NCI-H510A (cell line): ENCODE measurements at places on chromosomes 6 and 20.

- DNase-seq, result no peak
These were observed 54.1 kb upstream of the SASH1 start for GRCh38 chr6:148288541-148288940.

DNA sequence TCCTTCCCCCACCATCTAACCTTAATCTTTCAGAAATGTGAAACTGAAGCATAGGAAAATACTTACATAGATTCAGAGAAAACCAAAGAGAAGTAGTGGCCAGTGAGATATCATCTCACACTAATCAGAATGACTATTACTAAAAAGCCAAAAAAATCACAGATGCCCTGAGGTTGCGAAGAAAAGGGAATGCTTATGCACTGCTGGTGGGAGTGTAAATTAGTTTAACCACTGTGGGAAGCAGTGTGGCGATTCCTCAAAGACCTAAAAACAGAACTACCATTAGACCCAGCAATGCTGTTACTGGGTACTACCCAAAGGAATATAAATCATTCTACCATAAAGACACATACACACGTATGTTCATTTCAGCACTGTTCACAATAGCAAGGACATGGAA is 9.2 kb upstream of the PREX1 start:
- DNase-seq, result no peak

GRCh38 chr6:81938014-81938856 is 185.8 kb upstream of the TENT5A start:
- DNase-seq, result no peak

DNA sequence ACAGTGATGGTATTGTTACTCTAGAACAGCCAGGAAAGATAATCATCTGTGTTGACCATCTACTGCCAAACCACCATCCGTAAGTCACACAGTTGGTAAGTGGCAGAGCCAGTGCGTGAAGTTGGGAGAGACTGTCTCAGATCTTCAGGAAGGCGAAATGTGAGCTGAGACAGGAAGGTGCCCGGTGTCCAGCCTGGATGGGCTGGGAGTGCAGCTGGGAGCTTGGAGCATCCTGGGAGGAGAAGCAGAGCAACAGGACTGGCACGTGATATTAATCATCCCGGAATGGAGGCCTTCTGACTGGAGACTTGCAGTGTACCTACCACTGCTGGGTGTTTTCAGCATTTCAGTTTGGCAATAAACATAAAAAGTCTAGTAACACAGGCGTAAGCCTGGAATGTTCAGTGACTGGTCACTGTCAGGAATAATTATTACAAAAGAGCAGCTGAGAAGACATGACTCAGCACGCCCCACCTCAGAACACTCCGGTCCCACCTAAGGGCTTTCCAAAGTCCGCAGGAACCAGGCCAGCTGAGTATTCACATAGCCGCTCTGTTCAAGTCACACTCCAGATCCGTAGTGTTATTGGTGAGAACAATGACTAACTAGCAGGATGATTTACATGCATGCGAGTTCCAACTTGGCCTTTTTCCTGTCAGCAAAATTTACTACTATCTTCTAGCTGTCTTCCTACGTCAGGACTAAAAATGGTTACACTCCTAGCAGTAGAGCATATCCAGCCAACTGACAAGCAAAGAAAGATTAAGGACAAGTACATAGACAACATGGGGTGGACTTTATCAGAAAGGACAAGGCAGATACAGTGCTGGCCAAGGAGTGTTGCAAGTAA is 45.1 kb upstream of the PNRC1 start:
- peak; percentile 7 for DNase-seq

DNA sequence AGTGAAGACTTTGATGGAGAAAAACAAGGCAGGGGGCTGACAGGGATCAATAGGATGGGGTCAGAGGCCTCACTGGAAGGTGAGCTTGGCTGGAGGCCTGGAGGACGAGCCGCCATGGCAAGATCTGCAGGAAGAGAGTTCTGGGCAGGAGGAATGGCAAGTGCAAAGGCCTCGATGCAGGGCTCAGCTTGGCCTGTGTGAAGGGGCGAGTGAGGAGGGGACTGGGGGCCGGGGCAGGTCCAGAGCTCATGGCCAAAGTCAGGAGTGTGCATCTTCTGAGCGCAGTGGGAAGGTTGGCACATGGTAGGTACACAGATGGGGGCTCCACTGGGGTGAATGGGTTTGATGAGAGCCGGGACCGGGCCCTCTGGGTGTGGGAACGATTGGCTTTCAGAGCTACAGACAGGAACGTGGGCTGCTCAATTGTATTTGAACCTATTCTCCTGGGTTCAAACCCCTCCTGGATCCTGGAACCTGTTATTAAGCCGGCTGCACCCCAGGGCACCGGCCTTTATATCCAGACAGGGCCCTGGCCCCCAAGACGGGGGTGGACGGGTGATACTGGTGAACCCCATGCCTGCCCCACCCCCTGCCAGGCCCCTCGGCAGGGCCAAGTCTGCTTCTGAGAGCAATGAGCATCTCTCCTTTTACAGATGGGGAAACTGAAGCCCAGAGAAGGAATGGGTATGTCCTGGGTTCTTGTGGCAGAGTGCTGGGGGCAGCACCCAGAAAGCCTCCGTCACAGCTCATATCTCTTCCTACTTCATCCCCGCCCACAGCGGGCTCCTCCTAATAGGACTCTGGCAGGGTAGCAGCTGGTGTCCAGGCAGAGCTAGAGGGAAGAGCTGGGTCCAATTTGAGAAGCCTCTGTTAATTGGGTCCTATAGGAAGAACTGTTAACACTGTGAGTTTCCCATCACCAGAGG is 106.1 kb downstream of the CEBPB start:
- DNase-seq, result no peak

GRCh38 chr20:61436667-61437279 is 184.7 kb downstream of the CDH4 start:
- no peak for DNase-seq

GRCh38 chr6:110214338-110214737 is 34.1 kb downstream of the CDC40 start:
- DNase-seq, result no peak

- no peak for DNase-seq
These were observed 30.3 kb downstream of the STX7 start for GRCh38 chr6:132482581-132482980.

DNA sequence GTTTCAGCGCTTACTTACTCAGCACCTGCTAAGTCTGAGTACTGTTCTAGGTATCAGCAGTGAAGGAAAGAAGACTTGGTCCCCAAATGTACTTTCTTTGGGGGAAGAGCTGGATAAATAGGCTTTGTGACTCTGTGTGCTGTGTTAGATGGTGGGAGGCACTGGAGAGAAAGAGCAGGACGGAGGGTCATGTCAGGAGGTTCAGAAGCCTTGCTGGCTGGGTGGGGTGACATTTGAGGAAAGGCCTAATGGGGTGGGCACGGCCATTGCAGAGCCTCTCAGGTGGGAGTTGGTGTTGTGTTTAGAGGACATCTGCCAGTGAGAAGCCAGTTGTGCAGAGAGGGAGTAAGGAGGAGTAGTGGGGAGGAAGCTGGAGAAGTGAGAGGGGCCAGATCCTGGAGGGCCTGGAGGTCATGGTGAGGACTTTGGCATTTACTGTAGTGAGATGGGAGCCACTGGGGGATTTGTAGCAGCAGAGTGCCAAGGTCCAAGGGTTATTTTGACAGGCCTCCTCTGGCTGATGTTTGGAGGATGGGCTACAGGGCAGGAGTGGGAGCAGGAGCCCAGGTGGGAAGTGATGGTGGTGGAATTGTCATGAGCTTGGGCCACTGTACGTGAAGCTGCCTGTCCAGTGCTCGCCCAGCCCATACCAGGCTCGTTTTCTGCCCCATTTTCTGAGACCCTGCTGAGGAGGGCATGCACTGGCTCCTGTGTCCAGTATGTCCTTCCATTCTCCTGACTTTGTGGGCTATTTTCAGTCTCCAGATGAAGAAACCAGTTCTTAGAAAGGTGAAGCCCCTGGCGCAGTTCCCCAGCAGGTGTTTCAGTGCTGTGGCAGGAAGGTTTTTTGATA is 886 bp downstream of the SDCBP2 start:
- DNase-seq, result no peak

DNA sequence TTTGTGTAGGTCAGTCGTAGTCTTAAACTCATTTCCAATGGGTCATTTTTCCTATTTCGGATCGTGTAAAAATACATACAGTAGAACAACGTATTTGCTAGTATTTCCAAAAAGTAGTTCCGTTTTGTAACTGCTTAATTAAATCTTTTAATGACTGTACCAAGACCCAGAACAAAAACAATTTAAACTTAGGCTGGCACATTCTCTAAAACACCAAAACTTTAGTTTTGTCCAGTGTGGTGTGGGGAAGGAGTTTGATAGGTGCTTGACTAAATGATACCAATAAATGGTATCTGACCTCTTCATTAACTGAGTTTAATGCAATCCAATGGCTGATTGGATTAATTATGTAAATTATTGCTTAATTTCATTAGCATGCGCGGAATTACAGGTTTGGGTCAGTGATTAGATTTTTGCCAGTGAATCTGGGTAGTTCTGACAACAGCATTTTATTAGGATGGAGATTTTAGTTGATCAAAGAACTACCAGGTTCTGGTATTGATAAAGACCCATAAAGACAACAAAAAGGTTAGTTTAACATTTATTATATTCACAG is 20.8 kb downstream of the OR2B2 start:
- no peak for DNase-seq

GRCh38 chr20:61099806-61100205 is 152.3 kb upstream of the CDH4 start:
- no peak for DNase-seq

- no peak for DNase-seq
These were observed 7.8 kb downstream of the HCRTR2 start for GRCh38 chr6:55182016-55182650.

DNA sequence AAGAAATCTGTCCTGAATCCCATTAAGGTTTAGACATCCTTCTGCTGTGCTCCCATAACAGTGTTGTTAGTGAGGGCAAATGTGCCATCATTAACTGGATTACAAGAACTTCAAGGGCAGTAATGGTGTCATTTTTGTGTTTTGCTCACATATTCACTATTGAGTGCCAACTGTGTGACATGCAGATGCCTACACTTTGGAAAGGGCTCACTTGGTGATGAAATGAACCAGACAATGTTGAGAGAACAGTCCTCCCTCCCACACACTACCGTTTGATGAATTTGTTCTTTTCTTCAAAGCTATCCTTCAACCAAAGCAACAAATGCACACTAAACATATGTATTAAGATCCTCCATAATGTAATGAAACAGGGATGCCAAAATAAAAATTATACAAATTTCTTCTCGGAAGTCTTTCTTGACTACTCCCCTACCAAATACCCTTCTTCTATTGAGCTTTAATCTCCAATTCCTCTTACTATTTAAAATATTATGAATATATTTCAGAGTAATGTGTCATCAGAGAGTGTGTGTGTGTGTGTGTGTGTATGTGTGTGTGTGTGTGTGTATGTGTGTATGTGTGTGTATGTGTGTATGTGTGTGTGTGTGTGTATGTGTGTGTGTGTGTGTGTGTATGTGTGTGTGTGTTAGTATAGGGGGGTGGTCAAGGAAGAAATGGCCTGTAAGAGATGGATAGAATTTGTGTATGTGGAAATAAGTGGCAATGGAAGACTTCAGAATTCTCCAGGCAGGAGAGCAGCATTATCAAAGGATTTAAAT is 92.3 kb upstream of the ENPP5 start:
- DNase-seq, result no peak

DNA sequence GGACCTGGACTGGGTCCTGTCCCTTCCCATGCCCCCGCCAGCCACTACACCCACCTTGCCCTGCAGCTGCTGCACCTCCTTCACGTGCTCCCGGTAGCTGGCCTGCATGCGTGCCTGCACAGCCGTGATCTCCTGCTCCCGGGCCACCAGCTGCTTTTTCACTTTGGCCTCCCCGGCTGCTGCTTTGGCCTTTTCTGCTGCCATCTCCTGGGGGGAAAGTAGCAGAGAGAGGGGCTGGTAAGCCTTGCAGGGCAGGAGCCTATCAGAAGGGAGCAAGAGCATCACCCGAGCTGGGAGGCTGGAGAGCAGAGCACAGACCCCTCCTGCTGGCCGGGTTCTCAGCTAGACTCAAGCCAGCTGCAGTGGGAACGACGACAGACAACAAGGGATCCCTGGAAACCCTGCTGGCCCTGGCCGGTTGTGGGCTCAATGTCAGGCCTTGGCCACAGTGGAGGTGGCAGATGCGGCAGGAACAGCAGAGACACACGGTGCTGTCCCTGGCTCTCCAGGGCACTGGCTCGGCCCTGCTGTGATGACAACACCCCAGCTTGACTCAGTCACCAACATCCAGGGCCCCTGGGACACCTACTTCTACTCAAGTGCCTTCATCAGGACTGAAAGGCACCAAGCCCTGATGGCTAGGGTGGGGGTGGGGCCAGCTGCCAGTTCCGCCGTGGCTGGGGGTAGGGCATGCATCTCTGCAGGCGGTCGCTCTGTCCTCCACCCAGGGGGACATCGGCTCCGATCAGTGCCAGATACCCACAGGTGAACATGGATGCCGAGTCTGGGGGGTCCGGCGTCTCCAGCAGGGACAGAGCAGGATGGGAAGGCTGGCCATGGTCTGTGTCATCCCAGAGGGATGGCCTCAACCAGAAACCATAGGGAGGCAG is 45.3 kb downstream of the RRBP1 start:
- DNase-seq, result no peak

DNA sequence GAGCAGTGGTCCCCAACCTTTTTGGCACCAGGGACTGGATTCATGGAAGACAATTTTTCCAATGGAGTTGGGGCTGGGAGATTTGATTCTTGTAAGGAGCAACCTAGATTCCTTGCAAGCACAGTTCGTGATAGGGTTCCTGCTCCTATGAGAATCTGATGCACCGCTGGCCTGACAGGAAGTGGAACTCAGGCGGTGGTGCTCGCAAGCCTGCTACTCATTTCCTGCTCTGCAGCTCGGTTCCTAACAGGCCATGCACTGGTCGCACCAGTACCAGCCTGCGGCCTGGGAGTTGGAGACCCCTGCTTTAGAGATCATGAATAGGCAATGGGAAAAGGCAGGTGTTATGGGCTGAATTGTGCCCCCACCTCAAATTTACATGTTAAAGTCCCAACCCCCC is 131.2 kb downstream of the PFDN4 start:
- DNase-seq, result no peak

GRCh38 chr6:38136547-38136946 is 317.0 kb downstream of the ZFAND3 start:
- DNase-seq, result no peak

GRCh38 chr6:12715437-12715836 is 1.1 kb upstream of the PHACTR1 start:
- DNase-seq, result no peak

GRCh38 chr20:61044499-61044898 is 207.6 kb upstream of the CDH4 start:
- DNase-seq, result no peak

GRCh38 chr6:141248021-141248799 is 884.5 kb upstream of the GJE1 start:
- DNase-seq, result no peak

DNA sequence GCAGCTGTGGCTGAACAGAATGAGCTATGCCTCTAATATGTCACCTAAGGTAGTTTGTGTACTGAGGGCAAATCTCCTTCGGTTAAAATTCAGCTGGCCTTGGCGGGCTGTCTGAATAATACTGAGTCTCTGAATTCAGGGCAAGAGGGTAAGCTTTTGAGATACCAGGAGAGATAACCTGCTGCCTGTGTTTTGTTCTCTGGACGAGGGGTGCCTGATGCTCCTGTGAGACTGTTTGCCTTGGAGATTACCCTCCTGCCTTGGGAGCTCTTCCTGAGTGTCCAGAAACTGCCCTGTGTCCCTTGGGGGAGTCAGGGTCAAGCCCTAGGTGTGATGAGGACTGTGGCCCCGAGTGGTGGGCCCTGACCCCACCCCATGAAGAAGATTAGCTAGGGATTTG is 282.9 kb downstream of the KIF16B start:
- no peak for DNase-seq
